ENCODE measurements at places on chromosomes 2 and 18.

GRCh38 chr2:142585785-142586184 lies 291.7 kb upstream of the KYNU start:
- no peak for DNase-seq

- no peak for DNase-seq
Measured at GRCh38 chr2:92072461-92073035, 2798.7 kb upstream of the TEKT4 start.

GRCh38 chr2:219713110-219713509 lies 85.7 kb downstream of the SLC4A3 start:
- DNase-seq: no peak

DNA sequence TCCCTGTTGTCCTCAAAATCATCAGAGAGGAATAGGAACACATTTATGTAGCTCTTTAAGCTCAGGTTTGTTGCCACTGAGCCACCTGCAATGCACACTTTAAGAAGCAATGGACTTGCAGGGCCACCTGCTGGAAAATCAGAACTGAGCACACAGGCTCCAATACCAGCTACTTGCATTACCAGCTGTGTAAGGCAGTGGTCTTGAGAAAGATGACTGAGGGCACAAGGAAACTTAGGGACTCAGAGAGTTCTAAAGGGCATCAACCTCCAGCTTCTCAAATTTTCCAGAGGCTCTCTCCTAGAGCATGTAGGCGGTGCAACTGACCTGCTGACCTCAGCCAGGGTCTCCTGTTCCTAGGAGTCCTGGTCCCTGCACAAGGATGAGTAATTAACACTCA lies 2.5 kb upstream of the CNDP2 start:
- DNase-seq: no peak

GRCh38 chr2:149023091-149023490 lies 15.4 kb upstream of the LYPD6B start:
- no peak for DNase-seq

DNA sequence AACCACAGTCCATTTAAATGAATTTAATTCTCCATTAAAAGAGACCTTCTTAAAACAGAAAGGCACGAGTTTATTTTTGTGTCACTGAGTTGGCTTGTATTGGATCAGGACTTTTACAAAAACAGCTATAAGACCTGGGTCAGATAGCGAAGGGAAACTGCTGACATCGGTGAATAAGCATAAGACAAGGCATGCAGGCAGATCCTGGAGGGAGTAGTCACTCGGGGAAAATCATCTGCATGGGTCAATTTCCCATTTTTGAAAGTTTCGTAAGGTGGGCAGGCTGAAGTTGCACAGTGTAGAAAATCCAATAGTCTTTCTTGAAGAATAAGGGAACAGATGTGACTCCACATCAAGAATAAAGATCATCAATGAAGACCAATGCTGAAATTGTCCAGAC lies 12.9 kb downstream of the IL36B start:
- no peak for DNase-seq

DNA sequence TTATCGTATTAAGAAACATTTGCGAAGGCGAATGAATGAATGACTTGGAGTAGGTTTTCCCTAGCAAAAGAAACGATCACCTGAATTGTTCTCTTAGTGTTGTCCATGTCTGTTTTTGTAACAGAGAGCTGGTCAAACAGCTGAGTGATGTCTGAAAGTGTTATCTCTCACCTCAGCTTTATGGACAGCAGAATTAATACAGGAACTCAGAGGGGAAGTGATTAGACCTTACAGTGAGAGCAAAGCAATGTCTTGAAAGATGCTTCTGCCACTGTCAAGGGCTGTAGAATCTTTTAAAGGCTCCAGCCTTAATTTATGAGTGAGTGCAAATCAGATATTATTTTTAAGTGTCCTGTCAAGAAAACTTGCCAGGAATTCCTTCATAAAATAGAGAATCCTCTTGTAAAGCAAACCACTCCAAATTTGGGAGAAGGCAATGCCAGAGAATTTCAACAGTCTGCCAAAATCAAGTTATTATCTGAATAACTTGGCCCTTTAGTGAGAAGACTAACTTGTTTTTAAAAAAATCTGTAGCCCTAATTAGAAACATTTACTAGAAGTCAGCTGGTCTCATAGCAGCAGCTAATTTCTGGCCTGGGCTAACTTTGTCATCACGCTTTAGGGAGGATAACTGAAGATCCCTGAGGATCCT lies 60.7 kb downstream of the CDC42EP3 start:
- DNase-seq: no peak

DNA sequence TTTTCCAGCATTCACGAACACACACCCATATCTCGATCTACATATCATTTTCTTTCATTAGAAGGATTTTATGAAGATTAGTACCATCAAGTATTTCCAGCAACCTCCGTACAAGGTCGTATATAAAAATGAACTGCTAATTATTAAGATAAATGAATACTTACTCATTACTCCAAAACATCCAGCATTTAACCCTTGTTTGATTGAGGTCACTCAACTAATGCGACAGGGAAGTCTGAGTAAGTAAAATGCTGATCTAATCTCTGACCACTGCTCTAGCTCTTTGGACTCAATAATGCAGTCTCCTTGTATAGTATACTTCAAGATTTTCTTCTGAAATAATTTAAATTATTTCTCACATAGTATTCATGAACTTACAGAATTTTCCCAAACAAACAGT lies 2.0 kb downstream of the ABHD3 start:
- DNase-seq: no peak

- no peak for DNase-seq
Measured at GRCh38 chr2:158745067-158745865, 49.9 kb upstream of the DAPL1 start.

DNA sequence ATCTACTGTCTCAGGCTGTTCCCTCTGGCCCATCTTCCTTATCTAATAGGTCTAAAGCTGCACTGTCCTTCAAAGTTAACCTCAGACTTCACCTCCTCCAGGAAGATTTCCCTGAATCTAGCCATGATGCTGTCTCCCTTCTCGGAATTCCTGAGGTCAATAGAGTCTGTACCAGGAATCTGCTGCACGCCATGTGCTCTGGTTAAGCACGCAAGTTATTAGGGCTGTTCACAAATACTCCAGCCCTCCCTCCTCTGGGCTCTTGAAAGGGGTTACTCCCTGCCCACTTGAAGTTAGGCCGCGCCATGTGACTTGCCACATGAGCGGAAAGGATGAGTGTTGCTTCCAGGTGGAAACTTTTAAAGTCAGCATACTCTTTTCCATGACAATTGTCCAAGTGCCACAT lies 43.6 kb downstream of the MCFD2 start:
- DNase-seq: no peak

GRCh38 chr18:79862562-79862961 lies 64.8 kb downstream of the KCNG2 start:
- no peak for DNase-seq

GRCh38 chr2:130160131-130160530 lies 15.2 kb upstream of the CCDC74B start:
- no peak for DNase-seq

DNA sequence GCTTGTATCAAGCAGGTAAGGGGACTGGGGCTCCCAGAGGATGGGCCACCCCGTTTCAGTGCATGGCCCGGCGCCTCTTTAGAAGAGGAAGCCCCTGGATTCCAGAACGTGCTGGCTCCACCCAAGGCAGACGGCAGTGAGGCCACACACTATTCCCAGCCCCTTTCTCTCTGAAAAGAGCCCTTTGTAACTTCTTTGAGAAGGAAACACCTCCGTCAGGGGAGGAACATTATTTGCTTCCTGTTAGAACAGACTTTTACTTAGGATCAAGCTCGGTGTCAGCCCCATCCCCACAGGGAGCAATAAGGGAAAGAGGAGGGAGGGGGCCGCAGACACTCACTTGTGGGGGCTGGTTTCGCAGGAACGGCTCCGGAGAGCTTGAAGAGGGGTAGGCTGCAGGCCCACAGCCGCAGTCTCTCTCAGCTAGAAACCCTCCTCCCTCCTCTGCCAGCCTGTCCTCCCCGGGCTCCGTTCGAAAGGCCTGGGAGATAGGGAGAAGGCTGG lies 49.6 kb upstream of the RMDN2 start:
- DNase-seq: no peak

- no peak for DNase-seq
Measured at GRCh38 chr2:177812713-177813396, 259.7 kb downstream of the PDE11A start.

DNA sequence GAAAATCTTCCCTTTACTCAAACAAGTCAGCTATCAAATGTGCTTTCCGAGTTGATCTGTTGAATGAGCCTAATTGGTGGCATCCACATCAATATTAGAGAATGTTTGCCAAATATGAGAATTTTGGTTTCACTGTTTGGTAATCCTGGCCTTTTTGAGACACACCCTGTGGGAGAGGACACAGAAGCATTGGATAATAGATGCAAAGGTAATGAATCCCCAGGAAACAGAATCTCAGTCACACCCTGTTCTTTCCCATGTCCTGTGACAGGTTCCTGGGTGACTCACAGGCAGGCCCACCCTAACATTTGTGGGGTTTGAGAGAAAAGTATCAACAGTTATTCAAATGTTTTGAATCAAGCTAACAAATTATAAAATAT lies 99.8 kb upstream of the PELI1 start:
- no peak for DNase-seq

- DNase-seq: no peak
Measured at GRCh38 chr18:25517881-25518715, 166.1 kb upstream of the ZNF521 start.

DNA sequence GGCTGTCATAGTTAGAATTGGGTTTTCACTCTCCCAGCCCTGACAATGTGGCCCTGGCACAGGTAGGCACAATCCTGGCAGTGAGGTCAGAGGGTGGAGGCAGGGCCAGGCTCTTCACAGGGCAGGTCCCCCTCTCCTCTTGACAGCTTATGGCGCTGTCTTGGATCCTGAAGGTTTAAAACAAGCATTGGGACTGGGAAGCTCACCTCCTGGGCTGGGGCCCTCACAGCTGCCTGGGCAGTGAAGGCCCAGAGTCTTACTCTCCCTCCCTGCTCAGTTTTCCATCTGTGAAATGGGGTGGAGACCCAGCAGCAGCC lies 23.3 kb downstream of the LBH start:
- DNase-seq: no peak

- no peak for DNase-seq
Measured at GRCh38 chr18:59735269-59735860, 38.1 kb upstream of the CCBE1 start.

DNA sequence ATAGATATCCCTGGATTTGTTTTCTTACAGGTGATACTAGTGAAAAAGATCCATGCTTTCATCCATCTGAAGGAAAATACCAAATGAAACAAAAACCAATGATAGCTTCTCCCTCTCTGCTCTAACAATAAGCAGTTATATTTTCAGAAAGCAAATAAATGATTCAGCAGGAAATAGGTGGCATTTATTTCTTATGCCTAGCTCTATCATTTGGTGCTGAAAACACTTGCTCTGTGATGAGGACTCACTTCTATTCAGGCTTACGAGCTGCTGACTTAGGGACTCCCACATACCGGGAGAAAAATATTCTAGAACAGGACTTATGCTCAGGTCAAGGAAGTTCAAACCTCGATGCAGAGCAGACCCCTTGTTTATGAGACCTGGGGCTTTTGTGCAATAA lies 142.6 kb downstream of the SETBP1 start:
- no peak for DNase-seq

- no peak for DNase-seq
Measured at GRCh38 chr2:120747706-120748105, 12.0 kb downstream of the GLI2 start.

DNA sequence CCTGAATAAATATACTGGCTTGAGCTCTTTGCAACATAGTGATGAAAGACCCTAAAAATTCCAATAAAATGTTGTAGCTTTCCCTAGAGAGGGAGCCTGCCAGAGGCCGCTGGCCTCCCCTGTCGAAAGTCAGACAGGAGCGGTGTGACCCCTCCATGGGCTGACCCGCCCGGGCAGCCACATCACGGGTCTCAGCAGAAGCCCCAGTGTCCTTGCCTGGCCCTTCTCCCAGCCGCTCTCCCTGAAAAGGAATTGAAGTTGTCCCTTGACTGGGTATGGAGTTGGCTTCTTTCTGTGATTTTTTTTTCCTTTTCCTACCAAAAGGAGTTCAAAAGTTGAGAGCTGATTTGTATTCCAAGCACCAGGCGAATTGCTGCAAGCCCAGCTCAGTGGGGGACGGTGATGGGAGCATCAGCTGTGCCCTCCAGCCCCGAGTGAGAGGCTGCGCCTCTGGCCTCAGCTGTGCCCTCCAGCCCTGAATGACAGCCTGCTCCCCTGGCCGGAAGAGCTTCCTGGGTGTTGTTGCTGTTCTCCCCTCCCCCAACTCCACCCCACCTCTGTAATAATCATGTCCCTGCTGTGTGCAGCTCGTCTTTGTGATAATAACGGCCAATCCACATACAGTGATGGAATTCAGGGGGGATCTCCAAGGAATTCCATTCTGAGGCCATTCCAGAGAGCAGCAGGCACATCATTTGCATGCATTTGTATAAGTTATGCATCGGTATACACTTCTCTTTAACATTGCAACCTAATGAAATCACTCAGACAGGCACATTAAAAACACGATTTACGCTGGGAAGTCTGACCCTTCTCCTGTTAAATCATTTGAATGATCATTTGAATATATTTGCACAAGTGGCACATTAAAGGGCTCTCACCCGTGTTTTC lies 501.0 kb downstream of the EIPR1 start:
- no peak for DNase-seq

DNA sequence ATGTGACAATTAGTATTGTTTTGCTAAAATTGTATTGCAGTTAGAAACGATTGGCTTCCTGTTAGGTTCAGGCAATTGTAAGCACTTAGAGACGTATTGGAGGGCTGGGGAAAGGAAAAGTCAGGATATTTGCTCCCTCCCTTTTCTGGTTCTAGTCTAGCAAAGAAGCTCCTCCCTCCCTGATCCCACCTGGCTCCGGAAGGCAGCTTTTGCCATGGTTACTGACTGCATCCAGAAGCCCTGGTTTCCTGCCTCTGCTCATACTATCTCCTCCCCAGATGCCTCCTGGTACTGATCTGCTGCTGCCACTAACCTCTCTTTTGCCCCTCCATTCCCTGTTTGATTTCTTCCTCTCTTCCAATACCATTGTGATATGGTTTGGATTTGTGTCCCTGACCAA lies 275.9 kb downstream of the MREG start:
- DNase-seq: no peak

- DNase-seq: no peak
Measured at GRCh38 chr2:180057706-180058412, 50.8 kb upstream of the CWC22 start.

DNA sequence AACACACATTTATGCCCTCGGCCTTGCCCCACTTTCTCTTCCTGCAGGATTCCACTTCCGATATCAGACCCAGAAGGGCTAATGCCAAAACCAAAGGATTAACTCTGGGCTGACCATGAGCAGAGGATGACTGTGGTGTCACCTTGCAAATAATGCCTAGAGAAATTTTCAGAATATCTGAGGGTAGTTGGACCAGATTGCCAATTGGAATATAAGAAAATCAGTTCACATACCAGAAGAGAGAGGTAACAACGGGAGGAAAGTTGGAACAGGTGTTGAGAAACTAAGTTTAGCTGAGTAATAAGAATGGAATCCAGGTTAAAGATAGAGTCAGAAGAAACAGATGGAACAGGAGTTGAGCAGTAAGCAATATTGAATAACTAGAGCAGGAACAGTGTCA lies 232.7 kb upstream of the UBE2E3 start:
- DNase-seq: no peak

All from cortex of kidney (tissue), 1 donor.